ENCODE measurements at places on chromosomes 12 and 14.

DNA sequence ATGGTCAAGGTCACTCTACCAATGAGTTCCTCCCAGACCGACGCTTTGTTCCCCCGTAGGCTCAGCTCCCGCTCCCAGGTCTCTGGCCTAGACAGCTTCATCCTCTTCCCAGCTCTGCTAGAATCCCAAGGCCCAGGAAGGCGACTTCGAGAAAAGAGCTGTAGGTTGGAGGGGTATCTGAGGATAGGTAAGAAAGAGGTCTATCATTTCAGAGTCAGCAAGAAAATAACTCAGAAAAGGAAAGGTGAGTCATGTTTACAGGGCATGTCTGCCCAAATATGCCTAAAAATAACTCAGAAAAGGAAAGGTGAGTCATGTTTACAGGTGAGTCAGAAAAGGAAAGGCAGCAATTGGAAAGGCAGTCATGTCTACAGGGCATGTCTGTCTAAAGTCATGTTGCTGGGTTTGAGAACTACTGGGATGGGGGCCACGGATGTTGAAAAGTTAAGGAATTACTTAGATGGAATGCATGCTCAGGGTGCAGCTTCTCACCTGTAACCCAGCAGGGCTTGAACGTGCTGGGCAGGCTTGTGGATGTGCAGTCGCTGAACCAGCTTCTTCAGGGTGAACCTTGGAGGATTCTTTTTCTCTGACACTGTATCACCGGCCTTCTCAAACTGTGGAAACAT lies 12.2 kb downstream of the TEP1 start:
- no peak for DNase-seq

DNA sequence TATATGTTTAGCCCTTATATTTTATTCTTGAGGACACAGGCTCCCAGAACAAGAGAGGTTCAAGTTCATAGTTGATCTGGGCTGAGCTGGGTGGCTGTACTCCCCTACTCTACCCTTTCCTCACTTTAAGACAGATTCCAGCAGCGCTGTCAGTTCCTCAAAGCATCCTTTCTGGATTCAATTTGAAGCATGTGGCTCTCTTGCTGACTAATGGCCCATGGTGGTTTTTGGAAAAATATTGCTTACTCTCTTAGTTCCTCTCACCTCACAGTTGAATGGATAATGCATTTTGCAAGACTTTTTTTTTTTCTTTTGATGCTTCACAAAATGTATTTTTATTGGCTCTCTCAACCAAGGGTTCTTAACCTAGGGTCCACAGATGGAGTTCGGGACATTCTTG lies 4.1 kb downstream of the PELI2 start:
- DNase-seq, result no peak

- DNase-seq, result no peak
These were observed 9.1 kb upstream of the GLT1D1 start for GRCh38 chr12:128844031-128844635.

DNA sequence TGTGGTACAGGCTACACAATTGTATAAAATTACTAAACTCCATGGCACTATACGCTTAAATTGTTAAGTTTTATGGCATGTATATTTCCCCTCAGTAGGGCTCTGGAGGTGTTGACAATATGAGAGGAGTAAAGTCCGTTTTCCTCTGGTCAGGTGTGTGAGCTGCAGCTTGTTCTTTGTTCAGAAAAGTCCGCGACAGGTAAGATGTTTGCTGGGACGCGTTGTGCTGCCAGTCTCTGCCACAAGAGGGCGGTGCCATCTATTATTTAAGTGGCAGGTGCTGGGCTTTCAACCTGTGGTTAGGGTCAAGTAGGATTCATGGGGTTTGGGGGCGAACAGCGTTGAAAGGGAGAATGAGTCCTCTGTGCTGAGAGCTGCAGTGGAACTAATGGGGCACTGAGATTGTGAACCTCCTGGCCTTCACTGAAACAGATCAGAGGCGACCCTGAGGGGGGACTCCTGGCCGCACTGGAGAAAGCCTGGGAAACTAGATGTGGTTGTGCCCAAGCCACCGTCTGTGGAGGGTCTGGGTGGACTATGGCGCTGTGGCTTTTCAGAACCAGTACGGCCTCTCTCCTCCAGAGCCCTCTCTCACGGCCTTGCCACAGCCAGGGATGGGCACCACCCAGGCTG lies 179.0 kb downstream of the SLC15A4 start:
- DNase-seq, result peak; percentile 49

- DNase-seq, result peak; percentile 61
These were observed 12.1 kb downstream of the ZFHX2 start for GRCh38 chr14:23539248-23540140.

GRCh38 chr14:75295491-75296345 lies 17.1 kb downstream of the FOS start:
- peak; percentile 51 for DNase-seq

DNA sequence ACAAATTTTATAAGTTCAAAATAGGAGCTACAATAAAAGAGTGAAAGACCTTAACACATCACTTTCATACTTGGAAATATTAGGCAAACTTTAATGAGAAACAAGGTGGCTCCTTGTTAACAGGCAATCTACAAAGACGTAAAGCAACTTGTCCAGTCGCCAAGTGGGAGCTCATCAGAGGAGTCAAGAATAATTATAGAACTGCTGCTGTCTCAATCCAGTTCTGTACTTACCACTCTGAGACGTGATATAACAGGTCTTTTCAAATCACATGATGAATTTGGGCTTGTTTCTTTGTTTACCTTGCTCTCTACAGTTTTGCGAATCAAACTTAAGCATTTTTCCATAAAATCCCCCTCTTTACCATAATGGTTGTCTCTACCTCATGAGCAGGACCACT lies 3.6 kb downstream of the YBX3 start:
- no peak for DNase-seq
